ENCODE measurements at places on chromosomes 1 and 21.

DNA sequence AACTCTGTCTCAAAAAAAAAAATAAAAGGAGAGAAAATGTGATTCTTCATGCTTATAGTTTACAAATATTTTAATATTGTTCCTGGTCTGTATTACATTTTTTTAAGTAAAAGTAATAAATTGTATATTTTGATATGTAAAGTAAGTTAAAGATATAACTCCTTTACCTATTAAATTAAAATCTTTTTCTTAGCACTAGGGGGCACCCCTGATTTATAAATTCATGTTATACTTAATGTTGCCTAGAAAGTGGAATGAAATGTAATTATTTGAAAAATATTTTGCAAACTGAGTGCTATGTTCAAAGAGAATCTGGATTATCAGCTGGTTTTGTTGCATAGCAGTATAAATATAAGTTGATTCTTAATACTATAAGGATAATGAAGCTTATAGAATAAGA, 49.2 kb downstream of the RALGPS2 start:
- DNase-seq, result no peak

- no peak for DNase-seq
Observed at GRCh38 chr1:208234721-208235120, 9.5 kb downstream of the PLXNA2 start.

GRCh38 chr1:63774617-63775417, 1.0 kb downstream of the ROR1 start:
- DNase-seq, result no peak

DNA sequence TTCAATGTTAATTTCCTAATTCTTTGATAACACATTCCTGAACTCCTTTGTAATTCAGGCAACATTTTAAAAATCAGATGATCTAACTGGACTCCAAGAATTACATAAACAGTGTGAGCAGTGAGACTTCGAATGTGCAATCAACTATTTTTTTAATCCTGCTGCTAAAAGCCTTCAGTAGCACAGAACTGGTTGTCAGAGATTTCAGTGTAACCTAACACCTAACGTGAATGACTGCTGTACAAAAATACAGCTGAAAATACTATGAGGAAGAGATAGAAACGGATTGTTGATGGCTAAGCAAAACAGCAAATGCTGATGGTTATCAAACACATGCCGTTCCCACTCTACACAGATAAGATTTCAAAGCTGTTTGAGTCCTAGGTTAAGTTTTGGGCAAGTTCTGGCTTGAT, 46.1 kb downstream of the APP start:
- no peak for DNase-seq

- peak; percentile 66 for DNase-seq
Observed at GRCh38 chr1:225896937-225897549, 8.1 kb upstream of the LEFTY1 start.

- no peak for DNase-seq
Observed at GRCh38 chr1:165355139-165355976, 1.2 kb downstream of the LMX1A start.

- no peak for DNase-seq
Observed at GRCh38 chr1:74486036-74486435, 26.4 kb downstream of the LRRC53 start.

DNA sequence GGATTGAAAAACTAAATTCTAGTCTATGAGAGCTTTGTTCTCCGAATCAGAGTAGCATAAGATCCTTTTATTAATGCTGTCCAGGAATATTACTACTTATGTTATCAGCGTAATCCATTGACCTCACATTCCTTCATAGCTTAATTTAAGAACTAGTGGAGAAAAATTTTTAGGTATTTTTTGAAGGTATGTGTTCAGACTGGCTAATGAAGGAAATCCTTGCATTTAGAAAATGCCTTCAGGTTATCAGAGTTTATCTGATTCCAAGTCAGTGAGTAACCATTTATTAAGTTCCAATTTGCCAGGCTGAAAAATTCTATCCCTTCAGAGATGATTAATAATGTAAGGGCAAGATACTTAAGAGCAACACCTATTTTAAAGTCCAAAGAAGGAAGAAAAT, 338.2 kb upstream of the B3GALT2 start:
- DNase-seq, result no peak

- no peak for DNase-seq
Observed at GRCh38 chr1:153849487-153850185, 73.1 kb downstream of the GATAD2B start.

- DNase-seq, result no peak
Observed at GRCh38 chr21:31993826-31994825, 121.3 kb downstream of the HUNK start.

DNA sequence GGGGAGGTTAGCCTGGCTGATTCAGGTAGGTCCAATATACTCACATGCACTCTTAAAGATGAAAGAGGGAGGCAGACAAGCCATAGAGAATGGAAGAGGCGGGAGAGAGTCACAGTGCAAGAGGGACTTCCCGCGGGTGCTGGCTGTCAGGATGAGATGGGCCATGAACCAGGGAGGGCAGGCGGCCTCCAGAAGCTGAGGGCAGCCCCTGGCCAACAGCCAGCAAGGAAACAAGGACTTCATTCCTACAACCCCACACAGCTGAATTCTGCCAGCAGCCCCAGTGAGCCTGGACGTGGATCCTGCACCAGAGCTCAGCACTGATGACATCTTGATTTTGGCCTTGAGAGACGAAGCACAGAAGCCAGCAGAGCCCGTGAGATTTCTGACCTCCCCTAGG, 15.1 kb upstream of the B3GALT5 start:
- DNase-seq, result no peak

DNA sequence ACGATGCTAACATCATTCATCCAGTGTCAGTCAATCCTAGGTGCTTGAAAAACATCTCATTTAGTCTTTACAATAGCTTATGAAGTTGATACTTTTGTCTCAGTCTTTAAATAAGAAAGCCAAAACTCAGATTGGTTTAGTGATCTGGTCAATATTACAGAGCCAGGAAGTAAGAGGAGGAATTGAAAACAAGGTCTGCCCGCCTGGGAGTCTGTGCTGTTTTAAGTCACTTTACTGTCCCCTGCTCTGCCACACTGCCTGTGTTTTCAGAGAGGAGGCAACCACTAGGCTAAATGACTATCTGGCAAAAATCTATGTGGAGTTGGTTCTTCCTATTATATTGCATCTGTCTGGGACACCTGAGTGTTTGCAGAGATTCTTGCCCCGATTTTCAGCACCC, 62.3 kb downstream of the ST6GALNAC3 start:
- no peak for DNase-seq

DNA sequence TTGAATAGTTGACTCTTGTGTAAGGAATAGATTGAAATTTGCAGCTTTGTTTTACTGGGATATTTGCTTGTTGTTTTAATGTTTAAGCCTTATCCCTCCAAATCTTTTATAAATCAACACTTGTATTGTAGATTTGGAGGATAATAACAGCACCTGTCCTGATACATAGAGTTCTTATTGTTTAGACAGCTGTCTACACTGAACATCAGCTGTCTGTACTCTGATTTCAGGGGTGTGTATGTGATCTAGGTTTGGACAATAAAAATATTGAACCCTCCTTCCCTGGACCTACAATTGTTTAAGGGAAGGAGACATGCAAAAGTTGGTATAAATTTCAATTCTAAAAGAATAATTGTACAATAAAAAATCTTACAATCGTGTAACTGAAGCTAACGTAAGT, 48.3 kb upstream of the DPH5 start:
- no peak for DNase-seq

DNA sequence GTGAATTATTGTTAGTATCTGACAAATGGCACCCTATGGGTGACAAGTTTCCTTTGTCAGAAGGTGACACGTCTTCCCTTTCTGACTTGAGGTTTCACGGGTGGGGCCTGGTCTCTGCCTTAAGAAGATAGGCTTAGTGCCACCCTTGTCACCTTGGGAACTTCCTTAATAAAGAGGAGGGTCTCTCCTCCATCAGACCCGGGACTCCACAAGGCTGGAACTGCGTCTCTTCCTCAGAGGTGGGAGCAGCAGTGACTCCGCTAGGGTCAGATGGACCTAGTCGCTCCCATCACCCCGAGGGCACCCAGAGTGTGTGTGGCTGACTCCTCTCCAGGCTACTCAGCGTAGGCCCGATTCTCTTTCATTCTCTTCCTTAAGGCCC, 774 bp upstream of the WDTC1 start:
- no peak for DNase-seq

DNA sequence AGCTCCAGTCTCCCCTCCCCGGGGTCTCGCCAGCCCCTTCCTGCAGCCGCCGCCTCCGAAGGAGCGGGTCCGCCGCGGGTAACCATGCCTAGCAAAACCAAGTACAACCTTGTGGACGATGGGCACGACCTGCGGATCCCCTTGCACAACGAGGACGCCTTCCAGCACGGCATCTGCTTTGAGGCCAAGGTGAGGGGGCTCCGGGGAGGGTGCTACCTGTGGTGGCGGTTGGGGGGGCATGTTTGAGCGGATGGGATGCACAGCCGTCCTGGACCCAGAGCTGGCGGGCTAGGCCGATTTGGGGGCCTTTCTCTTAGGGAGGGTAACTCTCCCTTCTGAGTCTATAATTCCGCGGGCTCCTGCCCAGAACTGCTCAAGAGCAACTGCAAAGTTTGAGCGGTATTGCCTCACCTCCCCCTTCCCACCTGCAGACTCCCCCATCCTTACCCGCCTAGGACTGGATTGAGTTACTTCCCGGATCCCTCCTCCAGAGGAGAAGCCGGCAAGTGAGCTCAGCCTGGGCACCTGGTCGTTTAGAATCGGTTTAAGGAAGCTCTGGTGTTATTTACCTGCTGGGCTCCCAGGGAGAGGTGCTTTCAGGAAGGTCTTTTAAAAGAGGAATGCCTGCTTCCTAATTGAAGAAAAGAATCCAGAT, 730 bp downstream of the NOS1AP start:
- no peak for DNase-seq

DNA sequence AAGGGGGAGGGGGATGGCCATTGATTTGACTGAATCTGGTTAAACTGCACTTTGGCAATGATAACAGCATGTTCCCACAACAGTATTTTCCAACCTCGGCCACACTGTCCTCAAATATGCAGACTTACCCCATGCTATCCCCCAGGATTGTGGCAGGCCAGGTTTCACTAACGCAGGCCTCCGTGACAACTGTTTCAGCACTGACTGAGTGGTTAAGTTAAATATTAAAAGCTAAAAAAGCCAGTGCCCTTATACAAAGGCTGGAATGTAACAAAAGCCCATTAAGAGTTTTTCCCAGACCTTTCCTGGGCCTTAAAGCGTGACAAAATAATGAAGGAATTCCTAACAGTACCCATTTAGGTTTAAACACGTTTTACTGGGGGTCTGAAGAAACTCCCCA, 202.9 kb downstream of the USP25 start:
- DNase-seq, result no peak

DNA sequence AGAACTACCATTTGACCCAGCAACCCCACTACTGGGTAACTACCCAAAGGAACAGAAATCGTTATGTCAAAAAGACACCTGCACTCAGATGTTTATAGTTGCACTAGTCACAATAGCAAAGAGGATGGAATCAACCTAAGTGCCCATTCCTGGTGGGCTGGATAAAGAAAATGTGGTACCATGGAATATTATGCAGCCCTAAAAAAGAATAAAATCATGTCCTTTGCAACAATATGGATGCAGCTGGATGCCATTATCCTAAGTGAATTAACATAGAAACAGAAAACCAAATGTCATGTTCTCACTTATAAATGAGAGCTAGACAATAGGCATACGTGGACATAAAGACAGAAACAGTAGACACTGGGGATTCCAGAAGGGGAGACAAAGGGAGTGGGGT, 32.5 kb upstream of the IRF2BP2 start:
- DNase-seq, result no peak

GRCh38 chr21:27796106-27796505, 829.2 kb upstream of the ADAMTS5 start:
- no peak for DNase-seq

GRCh38 chr21:34574601-34575529, 40.0 kb downstream of the RCAN1 start:
- DNase-seq, result no peak

GRCh38 chr1:20932437-20932977, 145.4 kb upstream of the HP1BP3 start:
- no peak for DNase-seq

DNA sequence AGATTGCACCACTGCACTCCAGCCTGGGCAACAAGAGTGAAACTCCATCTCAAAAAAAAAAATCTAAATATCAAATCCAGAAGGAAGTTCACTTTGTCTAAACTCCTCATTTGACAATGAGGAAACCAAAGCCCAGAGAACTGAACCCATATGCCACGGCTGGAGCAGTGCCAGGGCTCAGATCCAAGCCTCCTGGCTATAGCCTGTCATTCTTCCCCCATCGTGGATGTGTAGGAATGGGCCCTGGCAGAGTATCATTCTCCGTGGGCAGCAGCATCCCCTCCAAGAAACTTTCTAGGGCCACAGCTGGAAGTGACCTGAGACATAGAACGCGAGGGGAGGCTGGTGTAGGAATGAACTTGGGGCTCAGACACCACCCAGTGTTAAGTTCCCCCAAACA, 47.2 kb downstream of the CAPN9 start:
- no peak for DNase-seq

DNA sequence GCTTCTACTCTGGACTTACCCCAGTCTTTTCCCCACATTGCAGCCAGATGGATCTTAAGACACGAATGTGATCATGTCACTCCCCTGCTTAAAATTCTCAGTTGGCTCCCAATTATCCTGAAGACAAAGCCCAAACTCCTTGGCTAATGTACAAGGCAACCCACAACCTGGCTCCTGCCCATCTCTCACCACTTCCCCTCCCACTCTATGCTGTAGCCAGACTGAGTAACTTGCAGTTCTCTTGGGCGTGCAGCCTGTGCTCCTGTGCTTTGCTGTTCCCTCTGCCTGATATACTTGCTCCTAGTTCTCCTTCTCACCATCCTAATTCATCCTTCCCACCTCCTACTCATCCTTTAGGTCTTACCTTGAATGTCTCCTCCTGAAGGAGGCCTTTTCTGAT, 56.2 kb downstream of the LGR6 start:
- DNase-seq, result no peak

- DNase-seq, result no peak
Observed at GRCh38 chr1:147634645-147635044, 35.7 kb downstream of the ACP6 start.

DNA sequence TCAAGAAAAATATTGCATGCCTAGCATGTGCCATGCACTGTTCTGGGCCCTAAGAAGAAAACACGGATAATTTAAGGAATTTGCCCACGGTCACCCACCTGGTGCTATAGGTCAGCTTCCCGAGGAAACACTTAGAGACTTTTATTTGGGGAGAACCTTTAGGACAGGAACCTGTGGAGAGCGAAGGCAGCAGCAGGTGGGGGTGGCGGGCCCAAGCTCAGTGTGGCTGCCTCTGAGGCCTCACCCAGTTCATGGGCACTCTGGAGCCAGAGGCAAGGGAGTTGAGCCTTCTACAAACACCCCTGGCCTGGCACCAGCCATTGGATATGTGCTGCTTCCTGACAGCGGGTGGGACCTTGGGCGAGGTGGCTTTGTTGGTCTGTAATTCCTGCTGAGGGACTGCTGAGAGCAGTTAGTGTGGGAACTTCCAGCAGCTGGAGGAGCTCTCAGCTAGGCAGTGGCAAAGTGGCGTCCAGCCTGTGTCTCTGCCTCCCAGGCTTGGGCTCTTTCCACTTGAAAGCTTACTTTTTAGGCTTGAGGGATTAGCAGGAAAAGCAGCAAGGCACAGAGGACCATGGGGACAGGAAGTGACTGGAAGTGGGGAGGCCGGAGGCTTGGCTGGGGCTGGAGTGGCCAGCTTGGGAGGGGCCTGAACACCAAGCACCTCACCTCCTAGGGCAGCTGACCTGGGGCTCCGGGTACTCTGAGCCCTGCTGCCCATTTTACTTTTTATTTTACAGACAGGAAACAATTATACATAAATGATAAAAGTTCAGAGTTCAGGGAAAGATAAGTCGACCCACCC, 19.1 kb downstream of the MRPL37 start:
- DNase-seq, result no peak

GRCh38 chr1:104476126-104476525, 726.4 kb downstream of the AMY1C start:
- no peak for DNase-seq

Data from effector memory CD4-positive, alpha-beta T cell (primary cell).